GM23248 (cell line): ENCODE measurements at places on chromosomes 1 and 21. TPM values are rescaled to one million over a fixed set of nuclear protein-coding genes. Genes with fewer than 3 reads are reported as not detected.

DNAJC11 gene
- 23.4 and 28.9 TPM in 2 replicates for total RNA-seq

LRRC71 gene
- total RNA-seq = 0.32 TPM in 1 of 2 replicates, not detected in the other

TDRD5 gene
- total RNA-seq = not detected in 2 replicates

TEDDM1 gene
- not detected in 2 replicates for total RNA-seq

RPTN gene
- total RNA-seq = not detected in 2 replicates

RXFP4 gene
- total RNA-seq = not detected in 2 replicates

PGLYRP4 gene
- not detected in 2 replicates for total RNA-seq

DNA sequence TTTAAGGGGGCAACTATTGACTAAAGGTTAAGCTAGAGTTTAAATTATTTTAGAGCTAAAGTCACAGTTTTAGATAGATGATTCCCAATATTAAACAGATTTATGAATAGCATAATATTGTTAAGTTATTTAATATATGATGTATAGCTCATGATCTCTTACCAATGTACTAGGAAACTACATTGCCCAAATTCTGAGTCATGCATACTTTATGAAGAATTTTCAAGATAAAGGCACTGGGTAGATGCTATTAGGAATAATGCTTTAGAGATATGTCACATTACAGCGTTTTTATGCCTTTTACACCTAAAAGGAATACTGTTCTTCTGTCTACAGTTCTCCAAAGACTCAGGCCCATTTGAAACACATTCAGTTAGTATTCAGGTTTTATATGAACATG lies 215.1 kb downstream of the NCAM2 start:
- no peak overlapping the region for H3K4me3 ChIP-seq
- DNase-seq = peak; percentile 9
- no peaks in the 10 kb centered on the region; the same call in 1 of the 2 replicates for H3K4me1 ChIP-seq
- H3K27ac ChIP-seq = no peak overlapping the region
- H3K36me3 ChIP-seq = no peaks in the 10 kb centered on the region

DNA sequence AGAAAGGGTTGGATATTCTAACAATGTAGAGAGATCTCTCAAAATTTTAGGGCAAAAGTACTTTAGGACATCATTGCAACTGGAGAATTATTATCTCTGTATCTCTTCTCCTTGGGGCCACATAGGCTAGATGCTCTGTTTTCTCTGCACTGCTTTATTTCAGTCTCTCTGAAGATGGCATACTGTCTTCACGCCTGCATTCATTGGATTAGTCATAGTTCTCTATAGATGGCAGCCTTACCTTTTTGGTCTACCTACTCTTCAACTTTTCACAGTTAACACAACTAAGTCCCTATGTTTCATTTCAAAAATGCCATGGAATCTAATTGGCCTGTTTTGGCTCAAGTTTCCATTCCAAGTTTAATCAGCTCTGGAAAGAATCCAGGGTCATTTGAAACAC lies 1623.3 kb upstream of the B3GALT2 start:
- no peaks in the 10 kb centered on the region for H3K4me1 ChIP-seq
- no peak overlapping the region for H3K4me3 ChIP-seq
- H3K27ac ChIP-seq = no peak overlapping the region
- no peaks in the 10 kb centered on the region for H3K27me3 ChIP-seq

DNA sequence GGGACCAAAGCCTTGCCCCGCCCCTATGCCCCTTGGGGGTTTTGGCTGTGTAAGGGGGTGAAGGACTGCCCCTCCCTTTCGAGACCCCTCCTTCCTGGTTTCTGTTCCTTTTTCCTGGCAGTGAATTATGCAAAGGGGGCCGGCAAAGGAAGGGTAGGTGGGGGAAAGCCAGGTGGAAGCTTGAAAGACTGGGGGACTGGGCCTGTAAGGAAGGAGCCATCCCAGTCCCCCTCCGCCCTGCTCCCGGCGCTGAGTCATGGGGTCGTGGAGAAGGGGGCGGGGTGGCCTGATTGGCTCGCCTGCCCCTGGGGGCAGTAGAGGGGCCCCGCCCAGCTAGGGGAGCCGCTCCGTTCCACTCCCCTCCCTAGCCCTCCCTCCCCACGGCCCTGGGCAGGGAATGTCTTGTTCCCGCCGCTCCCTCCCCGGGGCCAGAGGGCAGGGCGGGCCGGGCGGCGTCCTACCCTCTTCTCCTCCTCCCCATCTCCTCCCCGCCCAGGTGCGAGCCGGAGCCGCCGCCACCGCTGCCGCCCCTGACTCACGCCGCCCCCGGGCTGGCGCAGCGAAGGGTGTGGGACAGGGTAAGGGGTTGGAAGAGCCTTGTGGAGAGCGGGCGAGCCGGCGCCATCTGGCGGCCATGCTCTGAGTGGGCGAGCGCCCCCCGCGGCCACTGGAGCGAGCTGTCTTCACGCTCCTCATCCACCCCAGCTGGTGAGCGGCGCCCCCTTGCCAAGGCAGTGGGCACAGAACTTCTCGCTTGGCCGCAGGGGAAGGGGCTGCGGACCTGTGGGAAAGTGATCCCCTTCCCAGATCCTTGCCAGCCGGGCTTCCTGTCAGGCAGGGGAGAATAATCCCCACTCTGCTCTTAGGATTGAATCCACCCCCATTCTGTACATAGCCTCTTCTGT lies 14.7 kb downstream of the ZBTB7B start:
- peak; percentile 91 for DNase-seq
- peak overlapping the region; percentile 64 for H3K4me3 ChIP-seq
- peak overlapping the region; percentile 49 for H3K27ac ChIP-seq
- no peaks in the 10 kb centered on the region for H3K36me3 ChIP-seq

- no peak for DNase-seq
- H3K36me3 ChIP-seq = peaks cover 12% of the 10 kb centered on the region
- no peak overlapping the region for H3K4me3 ChIP-seq
- peaks cover 12% of the 10 kb centered on the region for H3K4me1 ChIP-seq
Observed at GRCh38 chr1:220121791-220122530, 28.0 kb downstream of the IARS2 start.

- peak; percentile 56 for DNase-seq
- no peaks in the 10 kb centered on the region for H3K36me3 ChIP-seq
- no peak overlapping the region for H3K4me3 ChIP-seq
- H3K27me3 ChIP-seq = peaks cover 12% of the 10 kb centered on the region; the same call in 1 of the 2 replicates
- no peaks in the 10 kb centered on the region for H3K4me1 ChIP-seq
Observed at GRCh38 chr1:62912028-62912638, 128.2 kb downstream of the ATG4C start.

DNA sequence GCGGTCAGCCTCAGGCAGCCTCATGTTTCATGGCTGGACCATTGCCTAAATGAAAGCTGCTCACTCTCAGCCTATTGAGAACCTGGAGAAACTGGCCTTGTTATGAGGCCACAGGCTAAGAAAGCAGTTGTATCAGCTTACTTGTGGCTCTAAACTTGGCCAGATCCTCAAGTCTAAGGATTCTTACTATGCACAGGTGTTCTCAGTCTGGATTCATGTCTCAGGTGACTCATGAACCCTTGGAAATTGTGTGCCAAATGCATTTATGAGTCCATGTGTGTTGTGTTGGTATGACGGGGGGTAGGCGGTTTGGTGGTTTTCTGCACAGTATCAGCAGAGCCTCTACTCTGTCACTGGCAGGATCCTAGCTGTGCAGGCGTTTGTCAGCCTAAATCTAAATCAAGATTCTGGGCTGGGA lies 90.4 kb downstream of the ROR1 start:
- no peak overlapping the region for H3K27ac ChIP-seq
- no peaks in the 10 kb centered on the region for H3K27me3 ChIP-seq
- no peaks in the 10 kb centered on the region for H3K36me3 ChIP-seq
- H3K4me3 ChIP-seq = no peak overlapping the region

GRCh38 chr1:192707978-192708547 lies 72.1 kb downstream of the RGS13 start:
- H3K27ac ChIP-seq = no peak overlapping the region
- DNase-seq = no peak
- H3K4me3 ChIP-seq = no peak overlapping the region
- no peaks in the 10 kb centered on the region for H3K27me3 ChIP-seq
- no peaks in the 10 kb centered on the region for H3K36me3 ChIP-seq
- H3K4me1 ChIP-seq = peaks cover 9% of the 10 kb centered on the region; the same call in 1 of the 2 replicates

DNA sequence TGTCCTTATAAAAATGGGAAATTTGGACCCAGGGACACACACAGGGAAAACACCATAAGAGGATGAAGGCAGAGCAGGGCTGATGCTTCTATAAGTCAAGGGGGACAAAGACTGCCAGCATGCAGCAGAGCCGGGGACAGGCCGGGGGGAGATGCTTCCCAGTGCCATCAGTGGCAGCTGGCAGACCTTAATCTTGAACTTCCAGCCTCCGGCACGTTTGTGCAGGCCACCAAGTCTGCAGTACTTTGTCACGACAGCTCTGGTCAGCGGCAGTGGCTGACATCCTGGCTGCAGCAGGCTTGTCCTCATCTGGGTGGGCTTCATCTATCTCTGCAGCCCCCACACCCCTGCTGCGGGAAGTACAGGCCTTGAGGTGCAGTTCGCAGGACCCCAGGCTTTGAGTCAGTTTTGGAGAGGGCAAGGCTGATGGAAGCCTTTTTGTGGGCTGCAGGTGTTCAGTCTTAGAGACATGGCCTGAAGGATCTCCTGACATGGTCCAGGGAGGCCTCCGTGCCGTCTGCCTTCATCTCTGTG lies 186.0 kb downstream of the DYRK1A start:
- no peaks in the 10 kb centered on the region; the same call in 1 of the 2 replicates for H3K27me3 ChIP-seq
- no peak overlapping the region for H3K4me3 ChIP-seq
- no peak overlapping the region for H3K27ac ChIP-seq
- H3K4me1 ChIP-seq = peaks cover 5% of the 10 kb centered on the region
- H3K36me3 ChIP-seq = no peaks in the 10 kb centered on the region
